ENCODE measurements at places on chromosomes 6 and 20.

DNA sequence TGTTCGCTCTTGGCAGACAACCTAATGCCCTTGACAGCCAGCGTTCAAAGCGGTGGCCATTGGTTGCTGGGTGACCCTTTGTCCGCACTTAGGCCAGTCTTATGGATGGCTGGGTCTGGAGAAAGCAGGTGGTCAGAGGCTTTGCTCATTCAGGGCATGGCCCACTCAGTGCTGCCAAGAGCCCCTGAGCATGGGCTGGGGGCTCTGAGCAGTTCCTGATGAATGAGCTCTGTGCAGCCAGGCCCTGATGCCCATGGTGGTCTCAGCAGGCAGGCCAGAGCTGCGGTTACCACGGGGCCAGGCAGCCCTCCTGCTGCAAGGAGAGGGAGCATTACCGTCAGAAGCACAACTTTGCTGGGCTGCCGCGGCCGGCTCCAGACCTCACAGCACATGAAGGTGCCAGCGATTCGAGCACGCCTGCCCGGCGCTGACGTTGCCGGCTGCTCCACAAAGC is 36.3 kb downstream of the CDH4 start:
- no peak for DNase-seq

DNA sequence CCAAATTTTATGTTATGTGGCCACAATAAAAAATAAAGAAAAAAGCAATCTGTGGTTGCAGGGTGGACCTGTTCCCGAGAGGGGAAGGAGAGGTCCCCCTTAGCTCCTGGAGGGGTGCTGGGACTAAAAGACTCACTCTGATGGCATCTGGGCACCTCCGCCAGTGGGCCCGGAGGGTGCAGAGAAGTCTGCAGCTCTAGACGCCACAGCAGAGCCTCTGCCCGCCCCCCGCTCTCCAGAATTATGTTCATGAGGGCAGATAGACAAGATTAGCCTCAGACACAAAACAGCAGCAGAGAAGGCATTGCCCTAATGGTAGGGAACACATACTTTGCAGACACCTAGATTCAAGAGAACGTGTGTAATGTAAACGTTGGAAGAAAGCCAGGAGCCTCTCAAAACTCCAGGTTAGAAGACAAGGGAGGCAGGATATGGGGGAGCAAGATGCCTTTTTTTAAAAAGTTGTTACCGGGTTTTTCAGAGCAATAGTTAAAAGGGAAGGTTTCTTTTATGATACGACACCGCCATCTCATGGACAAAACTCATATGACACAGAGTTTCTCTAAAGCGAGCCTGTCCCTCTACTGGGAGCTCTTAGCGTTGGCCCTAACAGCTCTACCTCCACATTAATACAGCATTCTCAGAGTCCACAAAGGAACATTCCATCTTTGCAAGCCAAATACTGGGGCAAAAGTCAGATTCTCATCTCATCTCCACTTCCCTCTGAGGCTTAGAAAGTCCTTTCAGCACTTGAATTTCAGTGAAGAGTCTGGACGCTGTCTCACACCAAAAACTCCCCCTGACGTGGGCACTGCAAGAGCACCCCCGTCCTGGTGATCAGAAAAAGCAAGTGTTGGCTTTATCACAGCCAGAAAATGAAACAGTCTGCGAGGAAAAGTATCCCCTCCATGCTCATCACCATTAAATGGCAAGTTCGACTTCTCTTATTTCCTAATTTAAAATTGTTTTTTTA is 47.2 kb downstream of the FOXF2 start:
- DNase-seq, result peak; percentile 35

GRCh38 chr6:154649721-154650120 is 83.5 kb upstream of the SCAF8 start:
- DNase-seq, result no peak

- no peak for DNase-seq
Observed at GRCh38 chr6:140388192-140388802, 1013.8 kb upstream of the CITED2 start.

DNA sequence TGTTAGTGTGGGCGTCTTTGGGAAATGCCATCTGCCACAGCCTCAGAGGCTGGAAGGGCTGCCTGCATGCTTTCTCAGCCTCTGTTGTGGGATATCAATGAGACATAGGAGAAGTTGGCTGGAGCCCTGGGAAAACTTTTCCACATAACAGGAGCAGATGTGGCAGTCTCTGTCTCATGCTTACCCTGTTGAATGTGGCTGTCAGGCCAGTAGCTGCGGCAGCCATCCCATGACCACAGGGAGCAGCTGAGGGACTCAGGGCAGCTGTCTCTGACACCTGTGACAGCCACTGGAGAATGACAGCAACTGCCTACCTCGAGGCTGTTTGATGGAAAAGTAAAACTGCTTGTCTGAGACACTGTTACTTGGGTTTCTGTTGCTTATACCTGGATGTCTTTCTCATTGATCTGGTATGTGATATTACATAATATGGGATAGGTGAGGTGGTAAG is 64.4 kb downstream of the TULP4 start:
- DNase-seq, result peak; percentile 61

- DNase-seq, result no peak
Observed at GRCh38 chr20:31933698-31934097, 18.1 kb downstream of the PDRG1 start.

DNA sequence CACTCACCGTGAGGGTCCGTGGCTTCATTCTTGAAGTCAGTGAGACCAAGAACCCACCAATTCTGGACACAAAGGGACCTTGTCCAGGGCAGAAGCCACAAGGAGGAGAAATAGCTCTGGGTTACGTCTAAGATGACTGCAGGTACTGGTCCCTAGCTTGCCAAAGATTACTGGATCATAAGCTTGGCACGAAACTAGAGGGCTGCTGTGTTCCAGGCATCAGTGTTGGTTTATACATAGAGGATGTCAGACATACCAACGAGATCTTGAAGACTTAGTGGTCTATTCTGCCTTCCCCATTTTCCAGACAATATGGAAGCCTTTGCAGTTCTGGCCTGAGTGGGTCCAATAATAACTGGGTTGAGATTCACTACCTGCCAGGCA is 175.7 kb downstream of the TBX18 start:
- DNase-seq, result no peak

GRCh38 chr6:103367212-103367611 is 1492.5 kb downstream of the HACE1 start:
- no peak for DNase-seq

- DNase-seq, result no peak
Observed at GRCh38 chr6:10030942-10031537, 383.8 kb downstream of the TFAP2A start.

Data from AG09309 (cell line).